ENCODE measurements at places on chromosomes 5 and 9.

GRCh38 chr9:115553060-115553773 lies 435.3 kb upstream of the TNC start:
- DNase-seq = no peak

GRCh38 chr5:126385524-126386502 lies 37.4 kb upstream of the GRAMD2B start:
- no peak for DNase-seq

GRCh38 chr9:4739587-4740387 lies 1.2 kb downstream of the AK3 start:
- DNase-seq = no peak

- no peak for DNase-seq
Observed at GRCh38 chr5:115387816-115388215, 91.4 kb upstream of the CCDC112 start.

DNA sequence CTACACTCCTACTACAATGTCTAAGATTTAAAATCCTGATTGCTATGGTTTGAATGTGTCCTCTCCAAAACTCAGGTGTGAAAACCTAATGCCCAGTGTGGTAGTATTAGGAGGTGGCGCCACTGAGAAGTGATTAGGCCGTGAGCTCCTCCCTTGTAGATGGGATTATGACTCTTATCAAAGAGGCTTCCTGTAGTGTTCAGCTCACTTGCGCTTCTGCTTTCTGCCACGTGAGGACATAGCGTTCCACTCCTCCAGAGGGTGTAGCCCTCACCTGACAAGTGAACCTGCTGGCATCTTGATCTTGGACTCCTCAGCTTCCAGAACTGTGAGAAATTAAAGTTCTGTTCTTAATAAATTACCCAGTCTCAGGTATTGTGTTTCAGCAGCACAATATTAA lies 33.0 kb upstream of the WHRN start:
- DNase-seq = no peak

DNA sequence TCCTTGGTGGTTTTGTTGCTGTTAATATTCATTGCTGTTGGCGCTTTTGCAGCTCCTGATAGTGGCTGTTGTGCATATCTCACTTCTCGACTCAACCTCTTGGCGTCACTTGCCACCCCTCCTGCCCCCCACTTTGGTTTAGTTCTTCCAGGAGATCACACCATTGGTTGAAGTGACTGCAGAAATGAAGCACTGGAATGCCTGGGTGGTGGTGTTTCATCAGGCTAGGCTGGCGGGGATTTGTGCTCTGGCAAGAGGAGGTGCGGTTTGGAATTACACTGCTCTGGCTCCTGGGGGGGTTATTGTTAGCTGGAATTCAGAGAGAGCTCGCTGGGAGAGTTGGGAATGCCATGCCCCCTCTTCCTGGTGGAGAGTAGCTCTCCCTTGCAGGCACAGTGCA lies 11.5 kb downstream of the PRRC2B start:
- no peak for DNase-seq

DNA sequence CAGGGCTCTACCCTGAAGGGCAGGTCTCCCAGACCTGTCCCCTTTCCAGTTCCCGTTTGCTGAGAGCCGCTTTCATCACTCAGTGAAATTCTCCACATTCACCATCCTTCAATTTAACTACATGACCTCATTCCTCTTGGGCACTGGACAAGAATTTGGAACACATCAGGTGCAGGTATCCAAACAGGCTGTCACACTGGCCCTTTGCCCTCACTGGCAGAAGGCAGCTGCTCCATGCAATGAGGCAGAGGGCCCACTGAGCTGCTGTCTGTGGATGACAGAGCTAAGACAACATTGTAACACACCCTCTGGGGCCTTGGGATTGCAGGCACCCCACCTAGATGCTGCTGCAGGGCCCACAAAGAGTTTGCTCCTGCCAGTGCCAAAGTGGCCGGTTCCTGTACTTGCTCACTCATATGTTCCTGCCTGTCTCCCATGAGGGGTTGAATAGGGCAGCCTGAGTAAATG lies 55.1 kb downstream of the ACTL7B start:
- no peak for DNase-seq

DNA sequence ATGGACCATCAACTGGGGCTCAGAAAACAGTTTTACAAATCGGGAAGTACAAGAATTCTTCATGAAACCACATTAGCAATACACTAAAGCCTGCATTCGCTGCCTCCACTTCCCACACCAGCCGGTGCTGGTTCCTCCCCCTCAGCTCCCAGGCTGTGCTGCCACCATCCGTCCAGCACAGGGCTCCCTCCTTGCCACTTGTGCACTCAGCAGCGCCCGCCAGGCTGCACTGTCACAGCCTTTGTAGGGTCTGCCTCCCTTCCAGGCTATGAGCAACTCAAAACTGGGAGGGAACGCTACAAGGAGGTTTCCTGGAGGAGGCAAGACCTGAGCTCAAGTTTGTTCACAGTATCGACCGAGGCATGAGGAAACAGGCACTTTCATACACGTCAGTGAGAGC lies 7.7 kb downstream of the MAPK9 start:
- DNase-seq = no peak

DNA sequence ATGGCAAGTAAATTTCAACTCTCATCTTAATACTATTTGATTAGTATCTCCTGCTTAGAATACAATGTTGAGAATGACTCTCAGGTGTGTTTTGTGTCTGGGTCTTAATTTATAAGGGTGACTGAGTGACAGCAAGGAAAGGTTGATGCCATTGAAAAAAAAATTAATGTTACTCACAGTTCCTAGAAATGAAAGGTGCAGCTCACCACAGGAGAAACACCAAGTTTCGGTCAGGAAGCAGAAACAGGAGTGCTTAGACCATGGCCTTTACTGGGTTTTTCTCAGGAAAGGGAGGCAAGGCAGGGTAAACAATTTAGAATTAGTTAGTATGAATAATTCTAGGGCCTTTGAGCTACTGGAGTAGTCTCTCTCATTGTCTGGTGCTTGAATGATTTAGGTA lies 159.2 kb upstream of the C9orf72 start:
- no peak for DNase-seq

GRCh38 chr5:6483880-6484382 lies 35.3 kb downstream of the UBE2QL1 start:
- DNase-seq = no peak

- DNase-seq = no peak
Observed at GRCh38 chr9:80233906-80234305, 662.1 kb downstream of the TLE4 start.

DNA sequence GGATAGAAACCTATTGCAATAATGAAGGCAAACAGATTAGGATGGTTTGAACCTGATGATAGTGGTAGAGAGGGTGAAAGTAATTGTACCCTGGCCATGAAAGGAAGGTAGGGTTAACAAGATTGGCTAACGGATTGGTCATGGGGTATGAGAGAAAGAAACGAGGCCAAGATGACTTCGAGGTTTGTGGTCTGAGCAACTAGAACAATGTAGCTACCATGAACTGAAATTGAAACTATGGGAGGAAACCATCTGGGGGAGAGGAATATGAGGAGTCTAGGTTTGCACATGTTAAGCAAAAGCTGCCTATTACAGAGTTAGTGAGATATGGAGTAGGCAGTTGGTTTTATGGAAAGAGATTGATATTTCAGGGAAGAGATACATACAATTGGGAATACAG lies 406.0 kb downstream of the PRELID2 start:
- DNase-seq = no peak

GRCh38 chr5:178231539-178232123 lies 971 bp downstream of the PHYKPL start:
- DNase-seq = no peak

GRCh38 chr9:127634021-127634420 lies 21.9 kb downstream of the STXBP1 start:
- DNase-seq = no peak

DNA sequence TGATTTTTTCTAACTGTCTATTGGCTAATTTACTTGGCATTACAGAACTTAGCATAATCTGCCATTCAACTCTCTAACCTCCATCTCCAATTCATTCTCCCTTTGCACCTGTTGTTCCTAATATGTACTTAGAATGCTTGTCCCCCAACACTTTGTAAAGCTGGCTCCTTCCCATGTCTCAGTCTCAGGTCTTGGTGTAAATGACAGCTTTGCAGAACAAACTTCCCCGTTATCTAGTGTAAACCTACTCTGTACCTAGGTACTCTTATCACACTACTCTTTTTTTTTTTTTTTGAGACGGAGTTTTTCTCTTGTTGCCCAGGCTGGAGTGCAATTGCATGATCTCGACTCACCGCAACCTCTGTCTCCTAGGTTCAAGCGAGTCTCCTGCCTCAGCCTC lies 77.2 kb upstream of the CTNNA1 start:
- no peak for DNase-seq

GRCh38 chr5:54870271-54870670 lies 115.1 kb downstream of the ESM1 start:
- DNase-seq = no peak

- DNase-seq = no peak
Observed at GRCh38 chr9:18676525-18676924, 202.6 kb downstream of the ADAMTSL1 start.

DNA sequence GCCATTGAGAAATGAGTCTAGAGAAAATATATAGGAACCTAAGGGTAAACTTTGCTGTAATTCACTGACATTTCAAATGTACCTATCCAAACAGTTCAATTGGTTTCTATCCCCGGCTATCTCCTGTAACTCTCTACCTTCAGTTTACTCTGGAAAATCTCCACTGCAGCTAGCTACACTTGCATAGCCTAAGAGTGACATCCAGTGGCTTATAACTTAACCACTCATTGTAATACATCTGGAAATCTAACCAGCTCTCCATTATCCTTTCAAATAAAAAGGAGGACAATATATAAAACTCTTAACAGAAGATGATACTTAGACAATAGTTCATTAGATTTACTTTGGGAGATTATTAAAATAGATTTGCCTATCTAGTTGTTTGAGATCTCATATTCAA lies 35.3 kb upstream of the SPDL1 start:
- no peak for DNase-seq

GRCh38 chr5:146205499-146206202 lies 2.2 kb downstream of the RBM27 start:
- DNase-seq = no peak

DNA sequence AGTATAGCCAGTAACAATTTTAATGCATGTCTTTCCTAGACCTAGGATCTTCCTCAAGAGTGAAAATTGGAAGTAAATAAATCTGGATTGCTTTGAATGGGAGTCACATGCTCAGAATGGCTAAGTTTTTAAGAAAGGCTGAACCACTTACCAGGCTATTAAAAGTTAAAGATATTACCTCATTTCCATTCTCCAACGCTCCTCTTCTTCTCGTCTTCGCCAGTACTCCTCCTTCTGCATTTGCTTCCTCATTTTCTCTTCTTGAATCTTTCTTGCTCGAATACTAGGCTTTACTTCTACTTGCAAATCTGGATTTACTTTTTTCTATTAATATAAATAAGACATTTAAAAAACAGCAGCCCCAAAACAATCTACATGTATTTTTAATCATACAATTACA lies 49.6 kb downstream of the ZFR start:
- DNase-seq = no peak
